ENCODE measurements at places on chromosomes 6 and 20.

DNA sequence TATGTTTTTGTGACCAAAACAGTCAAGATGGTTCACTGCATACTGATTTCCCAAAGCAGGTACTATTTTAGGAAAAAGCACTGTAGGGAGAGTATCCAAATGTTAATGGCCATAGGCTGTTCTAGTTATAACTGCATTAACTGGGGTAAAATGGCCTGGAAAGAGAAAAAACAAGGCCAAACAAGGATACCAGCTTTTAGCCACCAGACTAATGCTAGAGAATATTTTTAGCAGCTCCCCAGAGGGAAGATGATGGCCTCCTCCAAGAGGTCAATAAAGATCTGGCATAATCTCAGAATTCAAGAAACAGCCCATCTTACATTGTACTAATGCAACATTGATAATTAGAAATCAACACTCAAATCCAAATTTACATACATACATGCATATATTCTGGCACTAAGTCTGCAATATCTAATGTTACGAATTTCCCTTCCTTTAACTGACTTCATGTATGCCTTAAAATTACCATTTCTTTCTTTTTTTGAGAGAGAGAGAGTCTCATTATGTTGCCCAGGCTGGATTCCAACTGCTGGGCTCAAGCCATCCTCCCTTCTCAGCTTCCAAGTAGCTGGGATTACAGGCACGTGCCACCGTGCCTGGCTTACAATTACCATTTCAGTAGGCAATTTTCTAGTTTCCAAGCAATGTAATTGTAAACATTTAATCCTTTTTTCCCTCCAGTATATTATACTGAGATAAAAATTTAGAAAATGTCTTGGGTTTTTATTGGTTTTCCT lies 9.3 kb downstream of the COX7A2 start:
- no peak overlapping the region for H3K27ac ChIP-seq
- no peak overlapping the region for H3K4me3 ChIP-seq
- no peaks in the 10 kb centered on the region for H3K4me1 ChIP-seq
- peaks cover 3% of the 10 kb centered on the region for H3K36me3 ChIP-seq
- H3K27me3 ChIP-seq: no peaks in the 10 kb centered on the region

GRCh38 chr6:22231616-22232015 lies 65.2 kb downstream of the PRL start:
- no peak overlapping the region for H3K27ac ChIP-seq
- H3K4me3 ChIP-seq: no peak overlapping the region
- H3K27me3 ChIP-seq: peaks cover 2% of the 10 kb centered on the region
- H3K36me3 ChIP-seq: no peaks in the 10 kb centered on the region

- no peak overlapping the region for H3K4me3 ChIP-seq
- no peak for DNase-seq
- H3K27me3 ChIP-seq: peaks cover 2% of the 10 kb centered on the region
- H3K36me3 ChIP-seq: peaks cover 38% of the 10 kb centered on the region
These were observed 92.7 kb downstream of the L3MBTL3 start for GRCh38 chr6:130111031-130111430.

DNA sequence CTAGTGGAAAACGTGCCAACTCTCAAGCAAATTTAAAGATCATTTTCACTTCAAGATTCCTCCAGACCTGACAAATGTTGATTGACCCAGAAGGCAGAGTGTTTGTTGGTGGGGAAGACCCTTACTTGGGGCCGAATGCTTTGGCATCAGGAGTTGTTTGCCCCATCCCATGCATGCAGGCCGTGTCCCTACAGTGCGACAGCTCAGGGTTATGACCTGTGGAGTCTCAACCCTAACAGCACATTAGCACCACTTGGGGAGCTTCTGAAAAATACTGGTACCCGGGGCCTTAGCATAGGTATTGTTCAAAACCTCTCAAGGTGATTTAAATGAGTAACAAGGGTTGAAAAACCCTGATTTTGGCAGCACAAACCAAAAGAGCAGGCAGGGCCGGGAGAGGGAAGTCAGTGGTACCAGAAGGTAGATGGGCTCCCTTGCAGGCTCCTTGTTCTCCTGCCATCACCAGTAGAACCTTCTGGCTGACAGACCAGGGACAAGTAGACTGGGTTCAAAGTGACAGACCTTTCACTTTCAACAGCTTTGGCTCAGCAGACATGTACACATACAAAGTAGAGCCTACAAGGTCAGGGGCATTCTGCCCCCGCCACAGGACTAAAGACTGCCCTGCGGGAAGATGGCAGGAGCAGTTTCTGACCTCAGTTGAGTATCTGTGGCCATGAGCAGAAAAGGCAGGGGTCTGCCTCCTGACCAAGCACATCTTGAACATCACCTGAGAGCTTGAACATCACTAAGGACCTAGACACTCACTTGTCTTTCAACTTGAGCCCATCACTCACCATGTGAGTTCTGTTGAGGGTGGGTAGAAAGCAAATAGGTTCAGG lies 39.6 kb downstream of the PLCG1 start:
- H3K4me3 ChIP-seq: no peak overlapping the region
- peak overlapping the region; percentile 65 for H3K27ac ChIP-seq
- H3K27me3 ChIP-seq: no peaks in the 10 kb centered on the region
- no peaks in the 10 kb centered on the region for H3K4me1 ChIP-seq
- DNase-seq: no peak

DNA sequence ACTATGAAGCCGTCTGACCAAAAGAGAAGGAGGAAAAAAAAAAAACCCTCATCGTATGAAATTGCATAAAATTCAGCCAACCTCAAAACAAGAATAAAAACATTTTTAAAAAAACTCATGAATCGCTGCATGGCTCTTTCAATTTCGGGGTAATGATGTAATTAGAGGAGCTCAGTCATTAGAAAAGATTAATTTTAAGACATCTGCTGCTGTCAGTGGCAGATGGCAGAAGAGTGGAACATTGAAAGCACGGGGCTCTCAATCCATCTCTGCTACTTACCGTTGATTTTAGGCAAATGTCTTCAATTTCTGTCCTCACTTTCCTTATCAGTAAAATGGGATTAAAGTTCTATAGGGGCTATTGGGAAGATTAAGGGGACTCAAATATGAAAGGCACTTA lies 79.1 kb downstream of the EYA2 start:
- H3K27ac ChIP-seq: no peak overlapping the region
- no peaks in the 10 kb centered on the region for H3K36me3 ChIP-seq
- H3K4me3 ChIP-seq: no peak overlapping the region
- no peaks in the 10 kb centered on the region for H3K4me1 ChIP-seq

GRCh38 chr6:52283111-52283510 lies 1.4 kb downstream of the MCM3 start:
- peak overlapping the region; percentile 56 for H3K4me3 ChIP-seq
- no peaks in the 10 kb centered on the region for H3K27me3 ChIP-seq
- H3K27ac ChIP-seq: no peak overlapping the region
- DNase-seq: no peak
- H3K36me3 ChIP-seq: peaks cover 29% of the 10 kb centered on the region
- H3K4me1 ChIP-seq: peaks cover 24% of the 10 kb centered on the region

DNA sequence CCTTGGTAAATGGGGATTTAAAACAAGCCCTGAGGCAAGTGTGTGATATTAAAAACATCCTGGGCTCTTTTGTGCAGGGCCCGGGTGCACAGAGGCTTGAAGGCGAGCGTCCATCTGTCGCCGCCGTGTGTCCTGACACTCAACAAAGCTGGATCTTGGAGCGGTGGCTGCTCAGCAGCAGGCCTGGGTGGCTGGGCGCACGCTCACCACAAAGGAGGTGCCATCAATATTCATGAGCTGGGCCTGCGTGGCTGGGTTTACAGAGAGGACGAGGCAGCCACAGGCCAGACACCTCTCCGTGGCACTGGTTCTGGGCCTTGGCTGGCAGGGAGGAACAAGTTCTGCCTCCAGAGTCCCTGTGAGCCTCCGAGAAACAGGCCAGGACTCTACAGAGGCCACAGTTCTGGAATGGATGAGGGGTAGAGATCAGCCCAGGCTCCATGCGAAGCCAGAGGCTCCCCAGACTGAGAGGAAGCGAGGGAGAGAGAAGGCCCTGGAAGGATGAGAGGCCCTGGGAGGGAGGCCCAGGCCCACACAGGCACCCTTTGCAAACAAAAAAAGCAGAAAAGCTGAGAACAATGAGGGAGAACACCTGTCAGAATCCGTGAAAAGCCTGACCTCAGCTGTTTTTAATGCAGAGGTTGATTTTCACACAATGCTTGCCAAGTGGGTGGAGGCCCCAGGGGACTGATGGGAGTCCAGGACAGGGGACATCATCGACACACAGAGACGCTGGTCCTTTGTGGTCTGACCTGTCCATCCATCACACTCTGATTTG lies 21.9 kb downstream of the BHLHE23 start:
- no peaks in the 10 kb centered on the region for H3K36me3 ChIP-seq
- H3K27ac ChIP-seq: no peak overlapping the region
- DNase-seq: no peak
- no peak overlapping the region for H3K4me3 ChIP-seq

GRCh38 chr20:57665589-57665971 lies 44.2 kb downstream of the PMEPA1 start:
- H3K27ac ChIP-seq: no peak overlapping the region
- no peak overlapping the region for H3K4me3 ChIP-seq
- H3K36me3 ChIP-seq: no peaks in the 10 kb centered on the region
- DNase-seq: no peak
- no peaks in the 10 kb centered on the region for H3K4me1 ChIP-seq

DNA sequence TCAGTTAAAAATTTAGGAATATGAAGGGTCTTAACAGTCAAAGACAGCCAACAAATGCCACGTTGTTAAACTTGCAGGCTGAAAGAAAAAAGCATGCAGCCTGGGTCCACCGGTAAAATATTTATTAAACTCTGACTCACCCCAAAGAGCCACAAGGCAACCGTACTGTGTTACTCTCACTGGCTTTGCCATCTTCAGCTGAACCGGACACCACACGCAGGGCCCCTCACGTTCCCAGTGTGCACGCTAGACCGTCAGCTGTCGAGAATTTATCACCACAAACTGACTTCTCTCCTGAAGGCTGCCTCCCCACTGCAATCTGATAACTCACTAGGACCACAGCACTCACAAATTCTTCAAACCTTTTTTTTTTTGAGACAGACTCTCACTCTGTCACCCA lies 30.7 kb downstream of the HUS1B start:
- no peaks in the 10 kb centered on the region for H3K27me3 ChIP-seq
- no peak for DNase-seq
- H3K4me3 ChIP-seq: no peak overlapping the region

DNA sequence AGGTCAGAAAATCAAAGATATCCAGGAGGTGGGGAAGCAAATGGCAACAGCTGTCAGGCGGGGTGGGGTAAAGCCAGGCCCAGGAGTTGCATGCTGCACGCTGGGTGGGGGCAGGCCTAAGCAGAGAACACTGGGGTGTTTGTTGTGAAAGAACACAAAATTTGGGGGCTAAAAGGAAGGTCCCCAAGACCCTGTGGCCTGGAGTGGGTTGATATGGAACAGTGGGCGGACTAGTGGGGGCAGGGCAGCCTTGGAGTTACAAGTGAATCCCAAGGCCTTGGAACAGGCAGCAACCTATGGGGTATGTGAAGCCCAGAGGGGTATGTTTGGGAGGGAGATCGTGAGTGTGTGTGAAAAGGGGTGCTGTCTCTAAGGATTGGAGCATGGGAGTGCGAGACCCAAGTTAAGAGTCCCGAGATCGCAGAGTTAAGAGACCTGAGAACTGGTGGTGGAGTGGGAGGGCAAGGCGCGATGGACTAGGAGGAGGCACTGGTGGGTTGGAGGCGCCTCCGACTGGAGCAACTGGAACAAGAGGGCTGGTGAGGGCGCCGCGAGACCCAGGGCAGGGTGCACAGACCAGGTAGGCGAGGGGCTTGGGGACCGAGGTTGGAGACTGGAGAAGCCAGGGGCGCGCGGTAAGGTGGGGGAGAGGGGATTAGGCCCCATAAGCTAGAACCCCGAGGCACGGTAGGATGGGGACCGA lies 658 bp downstream of the CUL7 start:
- peaks cover 1% of the 10 kb centered on the region for H3K27me3 ChIP-seq
- H3K4me1 ChIP-seq: peaks cover 53% of the 10 kb centered on the region
- H3K36me3 ChIP-seq: peaks cover 18% of the 10 kb centered on the region
- H3K27ac ChIP-seq: peak overlapping the region; percentile 96
- H3K4me3 ChIP-seq: peak overlapping the region; percentile 93

- H3K27me3 ChIP-seq: peaks cover 2% of the 10 kb centered on the region
- no peaks in the 10 kb centered on the region for H3K4me1 ChIP-seq
- no peaks in the 10 kb centered on the region for H3K36me3 ChIP-seq
These were observed 788.5 kb downstream of the C6orf118 start for GRCh38 chr6:164520916-164521315.

- peaks cover 3% of the 10 kb centered on the region for H3K27me3 ChIP-seq
- no peak for DNase-seq
- peaks cover 48% of the 10 kb centered on the region for H3K4me1 ChIP-seq
- H3K4me3 ChIP-seq: no peak overlapping the region
- H3K36me3 ChIP-seq: no peaks in the 10 kb centered on the region
These were observed 5.7 kb downstream of the MAP3K7 start for GRCh38 chr6:90581146-90581545.

- H3K27me3 ChIP-seq: peaks cover 8% of the 10 kb centered on the region
- H3K4me3 ChIP-seq: peak overlapping the region; percentile 95
- peaks cover 18% of the 10 kb centered on the region for H3K36me3 ChIP-seq
- peaks cover 48% of the 10 kb centered on the region for H3K4me1 ChIP-seq
These were observed 341 bp upstream of the MCM9 start for GRCh38 chr6:118935331-118935668.

DNA sequence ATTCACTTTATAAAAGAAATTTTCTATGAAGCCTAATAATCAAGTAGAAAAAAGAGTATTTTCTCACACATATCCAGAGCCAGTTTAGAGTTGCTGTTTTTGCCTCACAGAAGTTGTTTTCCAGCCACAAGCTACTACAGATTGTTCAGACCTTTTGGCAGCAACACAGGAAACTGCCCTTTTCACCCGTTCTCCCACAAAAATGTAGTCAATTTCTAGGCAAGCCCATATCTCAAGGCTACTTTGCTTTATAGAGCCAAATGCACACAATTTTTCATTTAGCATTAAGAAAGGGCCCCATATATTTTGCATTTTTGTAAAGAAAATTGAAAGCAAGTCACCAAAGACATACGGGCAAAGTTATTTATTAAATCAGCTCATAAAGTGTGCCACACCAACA lies 49.5 kb downstream of the EPB41L2 start:
- H3K4me3 ChIP-seq: no peak overlapping the region
- no peaks in the 10 kb centered on the region for H3K36me3 ChIP-seq
- DNase-seq: no peak
- no peak overlapping the region for H3K27ac ChIP-seq

DNA sequence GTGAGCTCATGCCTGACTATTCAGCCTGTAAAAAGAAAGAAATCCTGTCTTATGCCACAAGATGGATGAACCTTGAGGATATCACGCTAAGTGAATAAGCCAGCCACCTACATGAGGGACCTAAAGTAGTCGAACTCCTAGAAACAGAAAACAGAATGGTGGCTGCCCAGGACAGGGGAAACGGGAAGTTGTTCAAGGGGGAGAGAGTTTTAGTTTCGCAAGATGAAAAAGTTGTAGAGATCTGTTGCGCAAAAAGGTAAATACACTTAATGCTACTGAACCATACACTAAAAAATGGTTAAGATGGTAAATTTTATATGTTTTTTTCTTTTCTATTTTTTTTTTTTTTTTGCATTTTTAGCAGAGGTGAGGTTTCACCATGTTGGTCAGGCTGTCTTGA lies 74.1 kb upstream of the RALY start:
- H3K27me3 ChIP-seq: peaks cover 4% of the 10 kb centered on the region
- H3K36me3 ChIP-seq: no peaks in the 10 kb centered on the region
- H3K27ac ChIP-seq: no peak overlapping the region

- H3K36me3 ChIP-seq: no peaks in the 10 kb centered on the region
- no peak overlapping the region for H3K27ac ChIP-seq
- no peaks in the 10 kb centered on the region for H3K27me3 ChIP-seq
- DNase-seq: no peak
These were observed 1004.9 kb upstream of the ADGRB3 start for GRCh38 chr6:67630146-67630545.

GRCh38 chr6:145228962-145229582 lies 506.2 kb downstream of the EPM2A start:
- DNase-seq: no peak
- H3K27ac ChIP-seq: no peak overlapping the region
- no peaks in the 10 kb centered on the region for H3K4me1 ChIP-seq
- no peaks in the 10 kb centered on the region for H3K36me3 ChIP-seq
- H3K4me3 ChIP-seq: no peak overlapping the region
